ENCODE measurements at places on chromosomes 2 and 18.

- DNase-seq, result no peak
Measured at GRCh38 chr2:65746931-65747675, 314.7 kb upstream of the SPRED2 start.

- DNase-seq, result no peak
Measured at GRCh38 chr2:212968284-212969081, 182.9 kb downstream of the IKZF2 start.

DNA sequence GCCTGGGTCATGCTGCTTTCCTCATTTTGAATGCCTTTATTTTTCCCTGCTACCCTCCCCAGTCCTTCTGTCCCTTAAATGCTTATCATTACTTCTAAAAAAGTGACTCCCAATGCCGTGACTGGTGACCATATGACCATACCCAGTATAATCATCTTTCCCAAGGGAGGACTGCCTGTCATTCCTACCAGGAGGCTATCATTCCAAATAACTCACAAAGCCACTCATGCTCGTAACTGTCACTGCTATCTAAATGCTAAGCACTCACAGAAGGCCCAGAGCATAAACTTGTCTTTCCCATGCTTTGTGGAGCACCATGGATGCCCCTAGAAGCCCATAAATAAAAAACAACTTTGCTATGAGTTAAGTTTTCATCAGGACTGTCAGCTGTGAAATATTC, 38.7 kb upstream of the CREB1 start:
- DNase-seq, result no peak

GRCh38 chr18:74918276-74918790, 290.6 kb downstream of the PTGR3 start:
- no peak for DNase-seq

DNA sequence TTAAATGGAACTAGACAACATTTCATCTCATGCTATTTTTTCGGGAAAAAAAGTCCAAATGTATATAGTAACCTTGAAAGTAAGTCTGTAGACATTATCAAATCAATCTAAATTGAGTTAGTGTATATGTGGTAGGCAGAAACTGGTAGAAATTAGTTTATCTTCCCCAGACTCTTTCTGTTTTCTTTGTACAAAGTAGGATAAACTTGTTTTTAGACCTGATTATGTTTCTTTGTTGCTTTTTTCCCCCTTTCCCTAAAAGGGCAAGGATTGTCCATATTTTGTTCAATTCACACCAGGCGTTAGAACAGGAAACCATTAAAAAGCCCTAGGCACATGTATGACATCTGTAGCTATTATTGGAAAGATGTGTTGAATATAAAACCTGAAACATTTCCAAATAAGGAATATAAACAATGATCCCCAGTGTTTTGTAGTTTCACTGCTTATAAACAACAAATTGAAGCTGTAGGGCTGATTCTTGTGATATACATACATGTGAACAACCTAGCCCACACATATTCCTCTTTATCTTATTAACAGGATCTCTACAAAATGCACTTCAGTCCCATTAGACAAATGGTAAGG, 528.3 kb downstream of the PARD3B start:
- DNase-seq, result no peak
